ENCODE measurements at places on chromosomes 13 and 19.

- no peak for DNase-seq
Measured at GRCh38 chr19:58550362-58551122, 4.4 kb downstream of the CHMP2A start.

DNA sequence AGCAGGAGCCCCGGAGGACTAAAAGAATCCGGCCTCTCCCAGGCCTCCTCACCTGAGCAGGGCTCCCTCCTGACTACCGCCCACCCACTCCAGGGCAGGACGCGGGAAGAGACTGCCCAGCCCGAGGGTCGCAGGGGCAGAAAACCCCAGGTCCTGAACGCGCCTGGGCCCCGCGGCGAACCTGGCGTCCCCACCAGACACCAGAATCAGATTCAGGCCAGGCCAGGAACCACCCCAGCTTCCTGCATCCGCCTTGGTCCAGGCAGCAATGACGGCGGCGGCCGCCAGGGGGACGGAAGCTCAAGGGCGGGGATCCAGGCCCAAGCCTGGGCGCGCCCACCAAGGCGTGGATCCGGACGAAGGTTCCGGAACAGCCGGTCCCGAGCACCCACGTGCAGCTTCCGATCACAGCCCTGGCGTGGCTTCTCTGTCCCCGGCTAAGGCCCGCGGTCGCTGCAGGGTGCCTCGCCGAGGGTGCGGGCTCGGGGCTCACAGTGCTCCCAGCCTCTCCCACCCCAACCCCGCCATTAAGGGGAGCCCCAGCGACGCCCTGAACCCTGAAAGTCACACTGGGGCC is 3.6 kb downstream of the LGALS7 start:
- peak; percentile 88 for DNase-seq

- no peak for DNase-seq
Measured at GRCh38 chr13:51971520-51972426, 39.5 kb downstream of the ATP7B start.

- DNase-seq, result no peak
Measured at GRCh38 chr19:41890936-41891335, 8.0 kb downstream of the ARHGEF1 start.

Data from activated gamma-delta T cell treated with anti-CD3 and anti-CD28 coated beads, Interleukin-2, amount 50 U/mL, for 16 hours (primary cell).